ENCODE measurements at places on chromosomes 16 and 17.

GRCh38 chr16:79381603-79382042 lies 218.9 kb downstream of the MAF start:
- no peak for DNase-seq

DNA sequence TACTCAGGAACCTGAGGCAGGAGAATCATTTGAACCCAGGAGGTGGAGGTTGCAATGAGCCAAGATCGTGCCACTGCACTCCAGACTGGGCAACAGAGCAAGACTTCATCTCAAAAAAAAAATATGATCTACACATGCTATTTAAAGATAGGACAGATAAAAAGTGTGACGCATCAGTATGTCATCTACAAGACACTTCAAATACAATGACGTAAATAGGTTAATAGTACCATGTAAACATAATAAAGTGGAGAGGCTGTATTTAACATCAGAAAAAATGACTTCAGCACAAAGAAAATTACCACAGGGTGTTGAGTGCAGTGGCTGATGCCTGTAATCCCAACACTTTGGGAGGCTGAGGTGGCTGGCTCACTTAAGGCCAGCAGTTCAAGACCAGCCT lies 20.2 kb downstream of the ZNF778 start:
- DNase-seq: no peak

- no peak for DNase-seq
Measured at GRCh38 chr17:28956861-28957260, 5.5 kb upstream of the PHF12 start.

GRCh38 chr17:75572713-75573539 lies 14.7 kb upstream of the MYO15B start:
- no peak for DNase-seq

GRCh38 chr17:77433385-77434135 lies 292.8 kb downstream of the SEC14L1 start:
- DNase-seq: no peak

- no peak for DNase-seq
Measured at GRCh38 chr16:15701975-15702970, 52.2 kb downstream of the NDE1 start.

DNA sequence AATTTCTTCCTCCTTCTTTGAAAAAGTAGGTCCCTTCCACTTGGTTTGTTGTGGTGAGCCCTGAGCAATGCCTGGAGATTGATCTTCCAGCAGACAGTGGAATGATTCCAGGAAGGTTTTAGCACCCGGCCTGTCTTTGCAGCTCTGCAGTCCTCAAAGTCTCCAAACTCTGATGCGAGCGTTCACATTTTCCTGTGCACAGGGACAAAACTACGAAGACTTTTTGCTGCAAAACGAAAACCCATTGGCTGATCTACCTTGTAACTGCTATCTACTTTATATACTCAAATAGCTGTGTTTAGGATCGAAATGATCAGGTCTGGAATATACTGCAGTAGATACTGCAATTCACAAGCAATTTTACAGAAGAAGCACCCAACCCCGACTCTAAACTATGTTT lies 21.7 kb downstream of the G6PC1 start:
- no peak for DNase-seq
